H9 (cell line): ENCODE measurements at places on chromosomes 7 and 10. TPM values are rescaled to one million over a fixed set of nuclear protein-coding genes. Genes with fewer than 3 reads are reported as not detected.

PON1 gene
- total RNA-seq: 0.15 and 0.90 TPM in 2 replicates

SH2D4B gene
- 0.07 TPM in 1 of 2 replicates, not detected in the other for total RNA-seq

DNA sequence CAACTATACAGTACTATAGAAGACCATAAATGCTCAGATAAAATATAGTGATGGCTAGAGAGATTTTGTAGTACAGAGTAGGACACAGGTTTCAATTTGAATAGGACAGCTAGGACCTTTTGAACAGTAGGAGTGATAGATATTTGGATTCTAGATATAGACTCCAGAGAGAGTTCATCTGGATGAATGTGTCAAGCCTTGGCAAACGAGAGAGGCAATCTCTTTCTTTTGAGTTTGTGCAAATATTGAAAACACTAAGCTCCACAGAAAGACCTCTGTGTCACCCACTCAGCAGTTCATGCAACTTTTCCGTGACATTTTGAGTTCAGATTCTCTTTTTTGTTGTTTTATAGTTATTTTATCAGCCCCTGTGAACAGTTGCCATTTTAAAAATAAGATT lies 834.3 kb upstream of the COBL start:
- DNase-seq: no peak

AKR1D1 gene
- 0.31 and 0.48 TPM in 2 replicates for total RNA-seq

DNA sequence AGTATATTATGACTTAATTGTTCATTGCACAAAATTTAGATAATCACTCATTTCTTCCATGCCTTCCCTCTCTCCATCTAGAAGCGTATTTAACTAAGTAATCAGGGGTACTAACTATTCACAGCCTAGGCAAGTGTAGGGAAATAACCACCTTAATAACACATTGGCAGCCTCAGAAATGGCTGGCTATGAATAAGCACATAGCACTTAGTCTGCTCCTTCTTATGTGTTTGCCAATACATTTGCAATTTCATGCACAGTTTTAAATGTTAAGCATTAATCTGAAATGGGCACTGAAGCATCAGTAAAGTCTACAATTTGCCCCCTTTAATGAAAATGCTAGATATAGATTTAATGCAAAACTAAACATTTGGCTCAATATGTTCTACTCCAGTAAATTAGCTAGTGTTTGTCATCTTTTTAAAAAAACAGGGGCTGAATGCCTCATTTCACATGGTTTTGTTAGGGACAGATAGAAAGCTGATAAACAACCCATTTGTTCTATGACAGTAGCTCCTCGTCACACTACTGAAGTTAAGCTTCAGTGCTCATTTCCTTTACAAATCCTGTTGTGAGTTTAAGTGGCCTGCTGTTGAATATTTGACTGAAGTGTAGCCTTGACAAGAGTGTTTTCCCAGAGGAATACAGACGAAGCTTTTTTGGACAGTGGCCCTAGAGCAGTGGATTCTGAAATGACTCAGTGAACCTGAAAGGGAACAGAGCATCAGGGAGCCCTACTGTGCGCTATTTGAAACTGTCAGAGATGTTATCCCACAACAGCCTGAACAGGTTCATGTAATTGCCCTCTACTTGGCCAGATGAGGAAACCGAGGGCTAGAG lies 30.5 kb downstream of the HHEX start:
- no peak for DNase-seq

GRCh38 chr7:66145400-66146104 lies 30.9 kb downstream of the CRCP start:
- DNase-seq: no peak

- no peak for DNase-seq
These were observed 22.6 kb upstream of the LRRC72 start for GRCh38 chr7:16504019-16504418.

DNA sequence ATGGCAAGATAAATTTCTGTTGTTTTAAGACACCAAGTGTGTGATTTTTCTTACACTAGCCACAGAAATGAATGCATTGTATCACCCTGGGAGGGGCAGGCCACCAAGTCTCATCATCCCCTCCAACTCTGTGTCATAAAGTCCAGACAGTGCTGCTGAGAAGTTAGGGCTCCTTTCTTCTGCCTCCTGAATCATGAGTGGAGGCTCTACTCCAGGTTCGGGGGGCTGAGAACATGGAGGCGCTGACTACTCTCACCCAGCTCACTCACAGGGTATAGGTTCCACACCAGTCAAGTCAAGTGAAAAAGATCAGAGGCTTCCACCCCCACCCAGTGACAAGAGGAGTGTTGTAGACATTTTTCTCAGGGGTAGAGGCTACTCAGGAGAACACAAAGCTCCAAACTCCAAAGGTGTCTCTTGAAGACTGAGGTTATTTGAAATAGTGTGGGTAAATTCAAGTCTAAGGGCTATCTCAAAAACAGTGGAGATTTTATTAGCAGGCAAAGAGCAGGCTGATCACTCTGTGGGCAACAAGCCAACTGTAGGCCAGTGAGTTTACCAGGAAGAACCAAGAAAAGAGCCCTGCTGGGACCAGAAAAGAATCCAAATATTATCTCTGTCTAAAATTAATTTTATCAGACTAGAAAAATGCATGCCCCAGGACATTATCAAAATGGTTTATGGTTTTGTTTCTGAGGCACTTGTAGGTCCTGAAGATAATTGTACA lies 118.6 kb upstream of the RET start:
- DNase-seq: no peak

AGR2 gene
- total RNA-seq: not detected in 2 replicates

DNA sequence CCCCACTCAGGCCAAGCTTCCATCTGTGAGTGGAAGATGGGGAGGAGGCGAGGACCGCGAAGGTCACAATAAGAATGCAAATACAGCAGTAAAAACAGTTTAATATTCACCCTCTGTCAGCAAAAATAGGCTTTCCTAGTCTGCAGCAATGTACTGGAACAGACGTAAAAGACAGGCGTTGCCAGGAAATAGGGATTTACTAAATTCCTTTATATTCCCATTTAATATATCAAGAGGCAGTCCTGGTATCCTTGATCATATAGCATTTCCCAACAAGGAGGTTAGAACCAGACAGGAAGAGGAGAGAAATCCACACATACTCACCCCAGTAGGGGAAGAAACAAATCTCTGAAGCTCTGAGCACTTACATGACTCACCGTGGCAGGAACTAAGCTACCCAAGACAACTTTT lies 1054.9 kb upstream of the C7orf33 start:
- no peak for DNase-seq

DNA sequence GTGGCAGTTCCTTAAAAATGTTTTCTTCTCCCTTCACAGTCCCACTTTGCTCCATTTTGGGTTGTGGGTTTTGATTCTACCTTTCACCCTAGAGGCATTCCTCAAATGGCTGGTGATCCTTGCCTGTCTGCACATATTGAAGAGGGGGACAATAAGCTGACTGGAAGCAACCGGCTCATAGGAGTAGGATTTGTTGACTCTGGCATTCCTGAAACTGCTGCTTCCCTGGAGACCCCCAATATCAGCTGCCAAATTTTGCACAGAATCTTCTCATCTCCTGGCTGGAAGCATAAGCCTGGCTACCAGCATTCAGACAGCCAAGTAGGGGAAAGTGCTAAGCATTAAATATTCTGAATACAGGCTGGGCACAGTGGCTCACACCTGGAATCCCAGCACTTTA lies 53.7 kb downstream of the KIF5B start:
- DNase-seq: no peak

DNA sequence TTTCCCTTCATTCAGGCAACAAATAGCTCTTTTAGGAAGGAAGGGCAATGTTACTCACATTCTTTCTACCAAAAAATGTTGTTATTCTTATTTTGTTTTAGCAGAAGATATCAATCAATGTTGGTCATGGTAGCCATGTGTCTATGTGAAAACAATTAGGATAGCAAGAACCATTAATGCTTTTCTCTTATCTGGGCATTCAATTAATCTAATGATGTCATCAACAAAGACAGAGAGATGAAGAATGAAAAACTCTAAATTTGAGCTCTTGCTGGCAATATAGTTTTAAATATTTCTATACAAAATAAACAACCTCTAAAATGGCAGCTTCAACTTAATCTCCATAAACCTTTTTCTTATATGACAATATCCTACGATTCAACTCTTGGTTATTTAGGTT lies 353.7 kb upstream of the ANKRD30A start:
- no peak for DNase-seq

FAM131B gene
- 17.3 and 18.5 TPM in 2 replicates for total RNA-seq

- no peak for DNase-seq
These were observed 494.1 kb downstream of the SH2D4B start for GRCh38 chr10:81031774-81032173.

DNA sequence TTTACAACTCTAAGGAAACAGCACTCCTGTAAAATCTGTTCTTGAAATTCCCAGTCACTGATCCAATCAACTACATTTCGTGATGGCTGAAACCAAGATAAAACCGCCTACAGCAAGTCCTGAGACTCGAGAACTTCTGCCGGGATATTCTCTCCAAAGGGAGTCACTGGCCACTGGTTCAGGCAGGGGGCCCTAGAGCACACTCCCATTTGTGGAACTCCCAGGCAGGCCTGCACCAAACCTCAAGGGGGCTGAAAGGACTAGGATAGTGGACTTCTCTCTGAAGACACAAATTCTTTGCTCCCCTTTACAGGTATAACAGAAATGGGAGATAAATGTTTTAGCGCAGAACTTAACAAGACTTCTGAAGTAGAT lies 16.3 kb downstream of the CYTH3 start:
- DNase-seq: peak; percentile 69

- no peak for DNase-seq
These were observed 238.4 kb upstream of the ZMIZ1 start for GRCh38 chr10:78830062-78830975.

DNA sequence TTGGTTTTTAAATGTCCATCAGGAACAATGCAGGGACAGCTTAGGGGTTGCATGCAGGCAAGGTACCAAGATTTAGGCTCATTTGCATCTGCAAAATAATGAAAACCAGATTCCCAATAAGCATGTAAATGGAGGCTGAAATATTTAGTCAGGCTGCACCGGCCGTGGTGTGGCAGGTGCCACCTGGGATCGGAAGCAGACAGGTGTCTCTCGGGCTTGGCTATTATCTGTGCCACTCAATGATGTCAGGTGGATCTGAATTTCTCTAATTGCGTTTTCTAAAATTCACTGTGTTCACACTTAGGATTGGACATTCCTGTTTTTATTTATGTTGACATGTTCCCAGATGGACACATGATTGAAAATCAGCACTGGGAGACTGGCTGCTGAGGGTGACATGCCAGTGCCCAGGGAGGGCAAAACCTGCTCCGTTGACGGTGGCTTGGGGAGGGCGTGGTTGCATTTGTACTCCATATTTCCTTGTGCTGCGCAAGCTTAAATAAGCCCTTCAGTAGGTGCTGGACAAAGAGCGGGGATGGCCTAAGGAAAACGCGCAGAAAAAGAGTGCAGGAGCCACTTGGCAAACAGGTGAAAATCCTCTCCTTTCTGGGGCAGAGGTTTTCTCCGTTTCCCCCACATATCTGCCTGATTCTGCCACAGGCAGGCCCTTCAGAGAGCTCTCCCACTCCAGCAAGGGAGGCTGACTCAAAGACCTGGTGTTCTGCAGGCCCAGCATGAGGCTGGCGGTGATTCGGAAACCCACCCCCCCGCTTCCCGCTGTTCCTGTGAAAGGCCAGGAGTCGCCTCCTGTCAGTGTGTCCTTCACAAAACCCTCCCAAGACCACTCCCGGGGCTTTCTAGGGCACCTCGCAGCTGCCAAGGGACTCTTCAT lies 142.5 kb downstream of the WDR37 start:
- peak; percentile 59 for DNase-seq

- no peak for DNase-seq
These were observed 16.8 kb downstream of the TMEM243 start for GRCh38 chr7:87202705-87203104.

DNA sequence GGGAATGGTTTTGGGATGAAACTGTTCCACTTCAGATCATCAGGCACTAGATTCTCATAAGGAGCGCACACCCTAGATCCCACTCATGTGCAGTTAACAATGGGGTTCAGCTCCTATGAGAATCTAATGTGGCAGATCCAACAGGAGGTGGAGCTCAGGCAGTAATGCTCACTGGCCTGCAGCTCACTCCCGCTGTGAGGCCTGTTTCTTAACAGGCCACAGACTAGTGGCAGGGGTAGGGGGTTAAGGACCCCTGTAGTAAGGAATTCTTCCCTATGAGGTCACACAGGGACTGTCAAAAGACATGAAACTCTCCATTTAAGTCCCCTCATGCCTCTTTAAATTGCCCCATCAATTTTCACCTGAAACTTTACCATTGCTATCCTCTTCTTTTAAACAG lies 8.0 kb downstream of the HGF start:
- peak; percentile 60 for DNase-seq

DNA sequence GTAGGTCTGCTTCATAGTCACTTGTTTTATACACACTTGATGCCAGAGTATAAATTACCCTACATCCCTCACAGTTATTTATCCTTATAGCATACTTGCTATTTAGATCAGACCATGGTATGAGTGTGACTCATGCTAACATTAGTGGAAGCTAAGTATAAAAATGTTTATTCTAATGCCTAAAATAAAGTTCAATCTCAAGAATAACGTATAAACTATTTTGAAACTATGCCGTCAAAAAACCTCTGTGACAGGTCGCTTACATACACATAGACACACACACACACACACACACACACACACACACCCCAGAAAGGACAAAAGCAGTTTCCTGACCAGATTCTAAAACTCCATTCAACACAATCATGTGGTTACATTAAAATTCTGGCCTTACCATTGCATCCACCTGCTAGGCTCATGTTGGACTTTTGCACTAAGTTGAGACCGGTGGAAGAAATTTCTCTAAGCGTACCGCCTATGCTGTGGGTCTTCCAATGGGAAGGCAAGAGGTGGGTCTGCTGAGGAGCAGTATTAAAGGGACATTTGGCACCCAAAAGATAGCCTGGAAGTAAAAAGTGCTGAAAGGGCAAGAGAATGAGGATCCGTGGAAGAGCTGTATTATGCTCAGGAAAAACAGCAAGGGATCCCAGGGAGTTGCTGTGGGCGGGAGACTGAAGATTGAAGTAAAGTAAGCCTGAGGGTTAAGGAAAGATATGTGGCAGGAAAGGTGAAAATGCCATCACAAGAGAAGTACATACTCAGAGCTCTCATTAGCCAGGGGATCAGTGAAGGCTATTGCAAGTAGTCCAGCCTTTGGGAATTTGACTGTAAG lies 5.0 kb downstream of the FOXP2 start:
- no peak for DNase-seq

PRSS37 gene
- not detected in 2 replicates for total RNA-seq

DNA sequence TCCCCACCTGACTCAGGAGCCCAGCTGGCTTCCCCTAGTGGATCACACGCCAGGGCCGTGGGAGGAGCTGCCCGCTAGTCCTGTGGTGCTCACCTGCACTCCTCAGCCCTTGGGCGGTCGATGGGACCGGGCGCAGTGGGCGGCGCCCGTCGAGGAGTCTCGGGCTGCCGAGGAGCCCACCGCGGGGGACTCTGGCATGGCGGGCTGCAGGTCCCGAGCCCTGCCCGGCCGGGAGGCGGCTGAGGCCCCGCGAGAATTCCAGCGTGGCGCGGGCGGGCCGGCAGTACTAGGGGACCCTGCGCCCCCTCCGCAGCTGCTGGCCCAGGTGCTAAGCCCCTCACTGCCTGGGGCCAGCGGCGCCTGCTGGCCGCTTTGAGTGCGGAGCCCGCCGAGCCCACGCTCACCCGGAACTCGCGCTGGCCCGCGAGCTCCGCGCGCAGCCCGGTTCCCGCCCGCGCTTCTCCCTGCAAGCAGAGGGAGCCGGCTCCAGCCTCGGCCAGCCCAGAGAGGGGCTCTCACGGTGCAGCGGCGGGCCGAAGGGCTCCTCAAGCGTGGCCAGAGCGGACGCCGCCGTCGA lies 367.9 kb downstream of the TYW1 start:
- DNase-seq: peak; percentile 56

- DNase-seq: no peak
These were observed 85.7 kb downstream of the DYNC2I1 start for GRCh38 chr7:158941821-158942605.

- DNase-seq: no peak
These were observed 992 bp upstream of the MGMT start for GRCh38 chr10:129465796-129466702.
